ENCODE measurements at places on chromosomes 4 and X.

GRCh38 chr4:6449746-6450369 is 22.6 kb downstream of the PPP2R2C start:
- no peak for DNase-seq

DNA sequence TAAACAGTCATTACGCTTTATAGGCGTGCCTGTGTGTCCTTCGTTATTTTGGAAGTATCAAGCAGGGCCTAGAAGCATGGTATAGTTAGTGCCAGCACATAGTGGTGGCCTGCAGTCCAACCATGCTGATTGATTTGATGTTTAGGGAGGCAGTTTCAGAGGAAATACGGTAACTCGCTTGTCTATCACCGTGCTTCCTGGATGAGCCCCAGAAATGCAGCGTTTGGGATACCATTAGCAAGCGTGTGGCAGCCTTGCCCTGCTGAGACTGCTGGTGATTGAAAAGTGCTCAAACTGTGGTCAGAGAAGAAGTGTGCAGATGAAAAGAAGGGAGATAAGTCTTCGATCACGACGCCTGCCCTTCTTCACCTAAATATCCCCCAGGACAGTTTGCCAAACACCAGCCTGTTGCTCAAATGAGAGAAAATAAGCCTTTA is 158.4 kb downstream of the CHIC2 start:
- peak; percentile 72 for DNase-seq

DNA sequence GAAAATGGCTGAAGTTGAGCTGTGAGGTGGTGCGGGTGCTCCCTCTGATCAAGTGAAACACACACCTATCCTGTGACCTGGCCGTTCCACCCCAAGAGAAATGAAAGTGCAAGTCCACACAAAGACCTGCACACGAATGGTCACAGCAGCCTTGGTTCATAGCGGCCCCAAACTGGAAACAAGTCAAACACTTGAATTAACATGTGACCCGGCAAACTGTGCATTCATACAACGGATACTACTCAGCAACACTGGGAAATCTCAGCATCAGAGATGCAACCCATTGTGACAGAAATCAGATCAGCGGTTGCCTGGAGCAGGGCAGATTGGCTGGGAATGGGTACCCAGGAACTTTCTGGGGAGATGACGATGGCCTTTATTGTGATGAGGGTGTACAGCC is 7.6 kb downstream of the G6PD start:
- no peak for DNase-seq

DNA sequence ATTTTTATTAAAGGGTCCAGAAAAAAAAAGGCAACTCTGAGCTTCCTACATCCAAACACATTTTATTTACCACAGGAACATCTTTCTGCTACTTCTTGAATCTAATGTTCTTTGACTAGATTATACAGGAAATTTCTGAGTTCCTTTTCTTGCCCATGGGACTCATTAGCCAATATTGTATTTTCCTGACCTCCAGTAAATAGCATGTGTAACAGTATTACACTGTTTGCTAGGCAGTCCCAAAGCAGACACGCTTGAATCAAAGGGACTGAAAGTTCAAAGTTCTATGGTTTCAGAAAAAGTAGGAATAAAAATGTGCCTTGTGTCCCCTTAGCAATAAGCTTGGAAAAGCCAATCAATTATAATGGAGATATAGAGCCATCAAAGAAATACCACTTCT is 57.4 kb downstream of the MOSPD2 start:
- no peak for DNase-seq

GRCh38 chr4:99248714-99249113 is 29.7 kb upstream of the ADH6 start:
- no peak for DNase-seq

GRCh38 chrX:109863811-109864210 is 130.8 kb upstream of the ACSL4 start:
- no peak for DNase-seq

DNA sequence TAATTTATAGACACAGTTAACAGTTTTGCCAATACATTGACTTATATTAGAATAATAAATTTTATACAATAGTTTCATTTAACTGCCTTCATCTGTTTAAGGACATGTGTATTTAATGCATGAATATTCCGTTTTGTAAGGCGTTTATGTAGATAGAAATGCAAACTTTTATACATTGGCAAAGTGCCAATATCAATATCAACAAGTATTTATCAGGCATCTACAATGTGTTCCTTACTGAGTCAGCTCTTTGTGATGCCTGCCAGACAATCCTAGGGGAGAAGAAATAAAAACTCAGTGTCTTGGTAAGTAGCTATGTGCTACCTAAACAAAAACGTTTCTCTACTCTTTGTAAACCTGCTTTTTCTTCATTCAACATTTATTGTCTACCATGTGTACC is 1142.2 kb downstream of the C4orf33 start:
- DNase-seq = no peak

DNA sequence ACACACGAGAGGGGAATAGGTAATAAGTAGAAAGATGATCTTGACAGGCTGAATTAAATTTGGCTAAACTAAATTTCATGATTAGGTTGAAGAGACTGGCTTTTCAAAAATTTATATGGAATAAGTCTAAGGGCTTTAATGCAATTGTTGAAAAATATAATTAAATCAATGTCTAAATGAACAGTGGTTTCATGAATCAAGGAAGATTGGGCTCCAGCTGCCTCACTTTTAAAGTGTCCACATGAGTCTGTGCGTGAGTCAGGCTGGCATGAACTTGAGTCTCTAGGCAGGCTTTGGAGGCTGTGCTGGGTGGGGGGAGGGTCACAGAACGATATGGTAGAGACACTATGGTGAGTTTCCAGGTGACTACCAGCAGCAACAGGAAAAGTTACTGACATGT is 111.9 kb downstream of the SORBS2 start:
- DNase-seq = no peak

GRCh38 chrX:55783723-55784122 is 66.2 kb downstream of the RRAGB start:
- DNase-seq = no peak

- DNase-seq = no peak
These were observed 98.9 kb downstream of the LARP1B start for GRCh38 chr4:128159967-128160366.

DNA sequence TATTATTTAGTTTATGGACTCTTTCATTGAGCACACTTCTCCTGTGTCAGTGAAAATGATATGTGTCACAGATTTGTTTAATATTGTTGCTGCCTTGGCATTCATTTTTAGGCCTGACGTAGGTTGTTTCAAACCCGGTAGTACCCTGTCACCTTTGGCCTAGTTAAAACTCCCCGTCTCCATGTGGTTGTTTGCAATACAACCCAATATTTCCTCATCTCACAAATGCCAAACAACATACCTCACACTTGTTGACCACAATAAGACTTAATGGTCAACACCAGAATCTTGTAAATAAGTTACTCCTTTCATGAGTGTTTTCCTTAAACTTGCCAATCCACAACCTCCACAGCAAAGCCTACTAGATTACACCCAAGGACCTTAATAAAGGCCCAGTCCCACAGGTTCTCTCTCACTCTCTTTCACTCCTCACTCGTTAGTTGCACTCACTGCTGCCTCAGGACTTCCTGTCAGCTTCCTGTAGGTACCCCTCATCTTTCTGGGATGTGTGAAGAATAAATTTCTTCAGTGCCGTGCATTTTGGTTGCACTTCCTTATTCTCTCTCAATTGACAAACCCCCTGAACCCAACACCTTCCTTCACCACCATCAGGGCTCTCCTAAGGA is 31.3 kb downstream of the IL13RA2 start:
- no peak for DNase-seq

GRCh38 chr4:179285696-179286095 is 1843.5 kb upstream of the AGA start:
- DNase-seq = no peak

GRCh38 chr4:20043991-20044390 is 207.7 kb upstream of the SLIT2 start:
- DNase-seq = no peak

DNA sequence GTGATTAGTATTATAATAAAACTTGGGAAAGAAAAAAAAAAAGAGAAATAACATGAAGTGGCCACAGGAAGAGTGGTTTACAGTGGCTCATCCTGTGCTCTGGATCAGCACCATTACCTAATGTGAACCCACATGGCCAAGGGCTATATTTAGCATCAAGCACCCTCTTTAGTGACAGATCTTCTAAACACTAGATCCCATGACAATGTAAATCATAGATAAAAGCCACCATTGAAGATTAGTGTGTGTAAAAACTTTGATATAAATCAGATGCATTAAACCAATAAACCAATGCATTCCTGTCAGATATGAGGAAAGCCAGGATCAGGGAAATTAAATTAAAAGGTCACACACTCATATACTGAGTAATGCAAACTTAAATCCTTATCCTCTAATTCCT is 400.6 kb upstream of the MAGEB18 start:
- no peak for DNase-seq

DNA sequence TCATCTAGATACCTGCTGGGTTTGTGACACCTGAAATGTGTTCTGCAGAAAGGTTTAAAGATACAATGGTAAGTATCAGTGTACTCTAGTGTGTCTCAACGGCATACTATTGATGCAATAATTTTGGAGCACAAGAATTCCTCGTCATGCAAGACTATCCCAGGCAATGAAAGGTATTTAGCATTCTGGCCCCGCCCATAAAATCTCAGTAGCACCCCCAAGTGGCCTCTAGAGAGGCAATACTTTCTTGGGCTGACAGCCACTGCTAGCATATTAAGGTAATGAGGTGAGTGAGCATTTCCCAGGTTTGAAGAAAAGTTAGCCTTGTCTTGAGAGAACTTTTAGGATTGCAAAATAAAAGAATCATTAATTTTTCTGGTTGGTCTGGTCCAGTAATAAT is 24.0 kb downstream of the TAB3 start:
- DNase-seq = no peak

DNA sequence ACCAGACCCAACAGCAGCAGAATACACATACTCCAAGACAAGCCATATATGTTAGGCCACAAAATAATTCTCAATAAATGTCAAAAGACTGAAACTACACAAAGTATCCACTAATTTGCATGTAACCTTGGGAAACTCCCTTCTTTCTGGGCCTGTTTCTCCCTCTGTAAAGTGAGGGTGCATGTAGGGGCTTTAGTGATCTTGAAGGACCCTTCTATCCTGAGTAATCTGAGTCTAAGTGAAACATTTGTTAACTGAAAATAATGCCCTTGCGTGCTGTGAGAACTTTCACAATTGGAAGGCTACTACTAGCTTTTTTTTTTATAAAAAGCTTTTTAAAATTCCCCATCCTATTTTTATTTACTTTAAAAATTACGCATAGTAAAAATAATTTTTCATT is 125.2 kb downstream of the NEXMIF start:
- DNase-seq = no peak

DNA sequence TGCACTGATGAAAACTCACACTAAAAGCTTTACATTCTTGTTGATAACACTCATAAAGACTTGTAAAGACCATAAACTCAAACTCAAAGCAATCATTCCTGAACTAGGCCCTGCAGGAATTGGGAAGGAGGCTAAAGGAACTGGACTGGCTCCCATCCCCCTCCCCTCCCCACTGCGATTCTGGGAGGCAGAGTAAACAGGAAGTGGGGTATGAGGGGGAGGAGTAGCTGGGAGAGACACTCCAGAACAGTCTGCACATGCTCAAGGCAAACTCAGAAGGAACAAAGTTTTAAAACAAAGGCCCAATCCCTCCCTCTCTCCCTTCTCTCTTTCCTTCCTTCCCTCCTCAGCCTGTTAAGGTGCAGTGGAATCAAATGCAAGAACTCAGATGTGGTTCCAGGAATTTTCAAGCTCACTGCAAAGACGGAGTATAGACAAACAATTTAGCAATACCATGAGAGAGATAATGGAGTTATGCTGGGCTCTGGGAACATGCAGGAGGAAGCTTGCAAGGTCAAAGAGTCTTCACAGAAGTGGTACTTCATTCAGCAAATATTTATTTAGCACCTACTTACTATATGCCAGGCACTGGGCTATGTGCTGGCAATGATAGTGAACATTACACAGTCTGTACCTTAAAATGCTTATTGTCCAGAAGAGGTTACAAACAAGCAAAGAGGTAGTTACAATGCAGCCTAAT is 15.9 kb downstream of the MID1IP1 start:
- no peak for DNase-seq

DNA sequence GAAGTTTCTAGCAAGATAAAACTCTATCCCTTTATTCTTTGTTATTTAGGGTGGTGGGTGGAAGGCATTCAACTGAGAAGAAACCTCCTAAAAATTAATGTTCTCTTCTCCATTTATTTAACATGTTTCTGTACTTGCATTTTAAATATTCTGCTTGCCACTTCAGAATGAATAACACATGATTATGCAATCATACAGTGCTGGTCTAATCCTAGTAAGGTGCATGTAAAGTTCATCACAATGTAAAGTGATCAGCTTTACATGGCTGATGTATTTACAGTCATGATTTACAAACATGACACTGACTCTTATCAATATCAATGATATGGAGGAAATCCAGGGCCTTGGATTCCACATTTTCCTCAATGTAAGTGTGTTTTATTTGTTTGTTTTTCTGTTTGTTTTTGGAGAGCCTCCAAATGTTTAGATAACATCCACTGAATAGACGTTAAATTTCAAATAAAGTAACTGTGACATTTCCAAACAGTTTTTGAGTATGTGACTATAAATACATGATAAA is 342.1 kb upstream of the CTSO start:
- no peak for DNase-seq

DNA sequence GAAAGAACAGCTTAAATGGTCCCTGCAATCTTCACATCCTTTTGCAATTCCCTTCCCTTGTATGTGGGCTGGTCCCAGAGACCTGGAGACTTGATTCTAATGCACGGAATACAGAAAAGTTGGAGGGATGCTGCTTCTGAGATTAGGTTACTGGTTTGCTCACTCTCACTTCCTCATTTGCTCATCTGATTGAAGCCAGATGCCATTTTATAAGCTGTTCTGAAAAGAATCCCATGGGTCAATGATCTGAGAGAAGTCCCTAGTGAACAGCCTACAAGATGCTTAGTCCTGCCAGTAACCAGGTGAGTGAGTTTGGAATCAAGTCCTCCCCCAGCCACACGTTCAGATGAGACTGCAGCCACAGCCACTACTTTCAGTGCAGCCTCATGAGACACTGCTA is 35.9 kb downstream of the MAGEA1 start:
- no peak for DNase-seq

GRCh38 chr4:110201502-110201901 is 3.1 kb upstream of the ELOVL6 start:
- no peak for DNase-seq

DNA sequence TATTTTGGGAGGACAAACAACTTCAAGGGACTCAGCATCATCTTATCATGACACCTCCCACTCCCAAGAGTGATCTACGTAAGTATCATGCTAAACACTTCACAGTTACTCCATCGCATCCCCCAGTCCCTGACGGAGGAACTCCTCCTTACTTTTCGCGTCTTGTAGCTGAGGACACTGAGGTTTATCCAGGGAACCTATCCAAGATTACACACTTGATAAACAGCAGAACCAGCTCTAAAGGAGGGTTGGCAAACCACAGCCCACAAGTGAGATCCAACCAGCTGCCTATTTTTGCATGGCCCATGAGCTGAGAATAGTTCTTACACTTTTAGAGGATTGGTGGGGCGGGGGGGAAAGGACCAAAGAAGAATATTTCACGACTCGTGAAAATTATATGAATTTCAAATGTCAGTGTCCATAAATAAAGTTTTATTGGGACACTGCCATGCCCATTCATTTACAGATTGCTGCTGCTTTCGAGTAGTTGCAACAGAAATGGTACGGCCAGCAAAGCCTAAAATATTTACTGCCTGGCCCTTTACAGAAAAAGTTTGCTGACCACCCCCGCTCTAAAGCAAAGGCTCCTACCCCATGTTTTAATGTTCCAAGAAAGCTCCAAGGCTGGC is 47.8 kb downstream of the SEPSECS start:
- no peak for DNase-seq

Measured in left lobe of liver (tissue), 2 donors.